ENCODE measurements at places on chromosomes 5 and 9.

GRCh38 chr9:136010176-136010575 is 49.0 kb upstream of the UBAC1 start:
- no peak for DNase-seq

DNA sequence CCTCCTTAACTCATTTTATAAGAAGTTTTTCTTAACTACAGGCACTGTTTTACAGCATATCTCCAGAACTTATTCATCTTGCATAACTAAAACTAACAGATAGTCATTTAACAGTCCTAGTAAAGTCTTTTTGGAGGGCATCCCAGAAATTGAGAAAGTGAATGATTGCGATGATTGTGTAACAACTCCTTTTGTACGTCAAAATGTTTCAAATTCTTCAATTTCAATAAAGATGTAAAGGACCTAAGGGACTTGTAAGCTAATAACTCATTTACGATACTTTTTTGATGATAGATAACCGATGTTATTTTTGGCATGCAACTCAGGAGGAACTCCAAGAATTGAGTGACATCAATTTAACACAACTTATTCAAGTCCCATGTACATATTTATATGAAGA is 42.7 kb downstream of the SVEP1 start:
- DNase-seq = no peak

DNA sequence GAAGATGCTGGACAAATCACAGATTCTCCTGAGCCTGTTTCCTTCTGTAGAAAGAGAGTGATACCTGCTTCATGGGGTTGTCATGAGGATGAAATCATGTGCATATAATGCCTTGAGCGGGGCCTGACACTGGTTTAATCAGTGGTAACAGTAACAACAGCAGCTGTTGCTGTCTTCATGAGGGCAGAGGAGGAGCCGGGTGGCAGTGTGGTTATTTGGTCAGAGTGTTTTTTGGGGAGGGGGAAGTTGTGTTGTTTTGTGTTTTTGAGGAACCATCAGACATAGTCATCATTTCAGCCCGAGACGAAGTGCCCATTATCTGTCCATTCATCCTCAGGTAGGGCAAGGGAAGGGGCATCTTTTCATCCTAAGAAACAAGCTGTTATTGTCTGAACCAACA is 44.0 kb downstream of the NEURL1B start:
- no peak for DNase-seq

- no peak for DNase-seq
Measured at GRCh38 chr9:131923766-131924165, 155.9 kb downstream of the MED27 start.

DNA sequence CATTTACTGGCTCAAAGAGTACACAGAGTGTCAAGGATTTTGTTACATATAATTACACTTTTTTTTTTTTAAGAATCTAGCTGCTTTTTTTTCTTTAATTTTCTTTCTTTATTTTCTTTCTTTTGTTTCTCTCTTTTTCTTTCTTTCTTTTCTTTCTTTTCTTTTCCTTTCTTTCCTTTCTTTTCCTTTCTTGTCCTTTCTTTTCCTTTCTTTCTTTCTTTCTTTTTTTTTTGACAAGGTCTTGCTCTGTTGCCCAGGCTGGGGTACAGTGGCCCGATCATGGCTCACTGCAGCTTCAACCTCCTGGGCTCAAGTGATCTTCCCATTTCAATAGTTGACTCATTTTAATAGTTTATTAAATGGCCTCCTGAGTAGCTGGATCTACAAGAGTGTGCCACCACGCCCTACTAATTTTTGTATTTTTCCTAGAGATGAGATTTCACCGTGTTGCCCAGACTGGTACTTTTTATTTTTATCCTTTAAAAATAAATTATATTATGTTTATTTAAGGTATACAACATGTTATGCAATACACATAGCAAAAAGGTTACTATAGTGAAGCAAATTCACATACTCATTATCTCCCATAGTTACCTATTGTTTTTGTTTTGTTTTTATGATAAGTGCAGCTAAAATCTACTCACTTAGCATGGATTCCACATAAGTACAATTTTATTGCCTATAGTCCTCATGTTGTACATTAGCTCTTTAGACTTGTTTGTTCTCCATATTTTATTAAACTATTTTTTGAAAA is 381.5 kb upstream of the KLF4 start:
- no peak for DNase-seq

- DNase-seq = no peak
Measured at GRCh38 chr9:131214876-131215275, 61.4 kb downstream of the FAM78A start.

- no peak for DNase-seq
Measured at GRCh38 chr9:136244122-136244968, 1.3 kb downstream of the QSOX2 start.

Data from cortex of kidney (tissue), 1 donor.